ENCODE measurements at places on chromosomes 7 and 10.

- no peak for DNase-seq
Observed at GRCh38 chr7:1466524-1467271, 7.4 kb upstream of the MICALL2 start.

DNA sequence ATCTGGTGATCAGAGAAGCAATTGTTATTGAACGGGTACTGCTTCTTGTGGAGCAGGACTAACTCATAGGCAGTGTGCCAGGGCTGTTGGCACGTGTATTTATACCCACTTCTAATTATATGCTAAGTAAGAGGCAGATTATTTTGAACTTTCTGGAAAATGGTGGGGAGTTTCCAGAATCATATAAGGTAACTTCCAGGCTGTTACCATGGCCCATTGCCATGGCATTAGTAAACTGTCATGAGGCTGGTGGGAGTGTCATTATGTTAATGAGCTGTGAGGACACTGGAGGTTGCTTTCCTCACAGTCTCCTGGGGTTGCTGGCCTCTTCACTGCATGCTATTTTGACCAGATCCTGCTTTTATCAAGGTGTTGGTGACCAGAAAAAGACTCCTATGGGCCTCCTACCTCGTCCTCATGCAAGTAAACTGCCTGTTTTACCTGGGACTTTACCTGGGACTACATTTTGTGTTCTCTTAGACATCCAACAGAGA, 122.6 kb downstream of the KCND2 start:
- DNase-seq = no peak

DNA sequence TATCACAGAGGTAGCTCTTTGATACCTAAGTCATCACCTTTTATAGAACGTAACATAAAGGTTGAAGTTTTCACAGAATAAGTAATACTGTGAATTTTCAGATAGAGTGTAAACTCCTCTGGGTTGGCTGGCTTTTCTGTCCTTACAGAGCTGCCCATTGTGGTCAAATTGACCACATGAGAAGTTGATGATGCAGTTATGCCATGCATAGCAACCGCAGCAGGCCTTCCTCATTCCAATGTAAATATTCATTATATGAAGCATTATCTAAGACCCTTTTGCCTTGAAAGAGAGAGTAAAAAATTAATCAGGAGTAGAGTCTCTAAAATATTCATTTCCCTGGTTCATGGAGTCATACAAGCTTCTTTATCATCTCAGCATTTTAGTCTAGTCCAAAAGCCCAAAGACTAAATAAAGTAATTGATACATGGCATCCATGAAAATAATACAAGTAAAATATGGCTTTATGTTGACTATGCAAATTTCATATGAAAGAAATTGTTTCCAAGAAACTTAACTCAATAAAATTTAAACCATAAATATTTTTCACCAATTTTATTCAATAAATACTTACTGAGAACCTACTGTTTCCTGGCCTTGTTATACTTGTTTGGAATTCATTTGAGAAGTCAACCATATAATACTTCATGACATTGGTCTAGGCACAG, 516.4 kb downstream of the PCDH15 start:
- no peak for DNase-seq

GRCh38 chr10:79239275-79239779, 107.9 kb upstream of the PPIF start:
- DNase-seq = no peak

GRCh38 chr7:22082553-22082885, 136.8 kb upstream of the CDCA7L start:
- DNase-seq = no peak

Measured in stimulated activated naive CD8-positive, alpha-beta T cell treated with anti-CD3 and anti-CD28 coated beads, Interleukin-15, amount 100 ng/mL, for 72 hours (primary cell).